Activated CD8-positive, alpha-beta memory T cell treated with anti-CD3 and anti-CD28 coated beads, Interleukin-2, amount 10 ng/mL, durations not matched to agents 7 days and 5 days (primary cell): ENCODE measurements at places on chromosomes 1 and 21. TPM values are rescaled to one million over a fixed set of nuclear protein-coding genes. Genes with fewer than 3 reads are reported as not detected.

S100A5 gene
- 3.0 TPM for total RNA-seq

DNA sequence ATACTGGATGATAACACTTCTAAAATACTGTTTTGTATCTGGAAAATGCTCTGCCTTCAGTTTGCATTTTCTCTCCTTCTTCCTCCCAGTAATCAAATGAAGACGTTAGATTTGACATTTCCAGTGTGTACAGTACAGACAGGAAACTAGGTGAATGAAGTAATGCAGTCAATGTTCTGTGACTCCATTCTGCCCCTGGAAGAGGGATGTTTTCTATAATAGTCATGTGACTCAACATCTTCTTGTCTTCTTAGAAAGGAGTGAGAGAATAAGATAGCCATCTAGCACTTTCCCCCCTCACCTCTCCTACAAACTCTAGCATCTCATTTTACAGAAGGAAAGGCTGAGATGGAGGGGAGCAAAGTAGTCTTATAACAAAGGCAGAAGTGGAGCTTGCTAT is 77.6 kb downstream of the DDR2 start:
- DNase-seq: no peak

PHTF1 gene
- 30.4 TPM for total RNA-seq

DNA sequence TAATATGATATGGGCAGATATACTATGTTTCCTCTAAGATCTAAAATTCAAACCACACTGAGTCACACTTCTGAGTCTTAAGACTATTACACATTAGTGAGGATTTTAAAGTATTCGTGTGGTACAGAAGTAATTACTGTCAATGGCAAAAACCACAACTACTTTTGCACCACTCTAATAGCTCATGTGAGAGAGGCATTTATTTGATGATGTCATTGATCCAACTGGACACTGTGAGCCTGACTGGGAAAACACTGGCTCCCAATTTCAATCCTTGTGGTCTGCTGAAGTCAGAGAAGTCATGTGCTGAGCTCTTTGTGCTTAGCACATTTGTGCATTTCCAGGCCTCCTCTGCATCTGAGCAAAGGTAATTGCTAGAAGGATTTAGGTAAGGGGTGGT is 377.8 kb downstream of the USH2A start:
- no peak for DNase-seq

MFSD2A gene
- total RNA-seq: 7.0 TPM

DNA sequence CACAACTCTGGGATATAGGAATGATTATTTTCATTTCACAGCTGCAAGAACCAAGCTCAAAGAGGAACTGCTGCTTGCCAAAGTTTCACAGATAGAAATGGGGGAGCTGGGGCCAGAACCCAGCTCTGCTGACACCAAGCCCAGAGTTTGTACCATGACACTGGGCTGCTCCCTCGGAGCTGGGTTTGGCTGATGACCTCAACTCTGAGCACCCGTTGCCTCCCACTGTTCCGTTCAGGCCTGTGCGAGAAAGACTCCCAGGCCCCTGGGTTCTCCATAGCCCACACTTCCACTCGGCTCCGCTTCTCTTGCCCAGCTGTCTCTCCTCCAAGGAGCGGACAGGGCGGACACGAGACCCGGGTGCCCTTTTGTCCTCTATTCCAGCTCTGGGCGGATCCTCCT is 55.2 kb downstream of the NGF start:
- no peak for DNase-seq
